ENCODE measurements at places on chromosomes 11 and 22. TPM values are rescaled to one million over a fixed set of nuclear protein-coding genes. Genes with fewer than 3 reads are reported as not detected.

Gene FAM83F
- 0.46 TPM for total RNA-seq

Gene BRSK2
- 8.6 TPM for total RNA-seq

Gene RFPL3
- total RNA-seq: not detected

Gene LDHAL6A
- total RNA-seq: not detected

Gene CTSC
- 14.2 TPM for total RNA-seq

Gene CCDC73
- total RNA-seq: not detected

Gene LMNTD2
- 1.0 TPM for total RNA-seq

Gene OR4D5
- total RNA-seq: not detected

Gene MMP1
- not detected for total RNA-seq

Gene CSNK2A3
- 1.4 TPM for total RNA-seq

Gene ANKK1
- total RNA-seq: not detected

Gene OR10G6
- not detected for total RNA-seq

Gene CSKMT
- 18.6 TPM for total RNA-seq
